Left renal pelvis (tissue), 4 donors: ENCODE measurements at places on chromosomes 16 and 17. TPM values are rescaled to one million over a fixed set of nuclear protein-coding genes. Genes with fewer than 3 reads are reported as not detected.

- no peak for DNase-seq
Measured at GRCh38 chr16:87416826-87417527, 24.8 kb downstream of the MAP1LC3B start.

DNA sequence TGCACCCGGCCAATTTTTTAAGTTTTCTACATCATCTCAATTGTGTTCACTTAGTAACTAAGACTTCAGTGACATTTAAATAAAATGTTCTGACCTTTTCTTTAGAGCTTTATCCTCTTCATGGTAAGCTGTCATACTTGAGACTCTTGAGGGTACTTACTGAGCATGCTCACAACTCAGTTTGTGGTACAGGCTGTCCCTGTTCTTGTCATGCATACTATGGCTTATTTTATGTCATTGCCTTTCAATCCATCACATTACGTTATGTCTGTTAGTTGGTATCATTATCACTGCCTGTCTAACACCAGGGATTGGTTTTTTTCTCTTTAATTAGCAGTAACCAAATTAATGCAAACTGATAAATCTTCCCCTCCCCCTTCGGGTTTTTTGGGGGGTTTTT, 41.9 kb upstream of the RHBDL3 start:
- DNase-seq, result no peak

GRCh38 chr17:78673395-78673794, 96.2 kb upstream of the DNAH17 start:
- DNase-seq, result no peak

CLEC10A gene
- polyA plus RNA-seq, result 1.0 TPM
